ENCODE measurements at places on chromosomes 2 and 18. TPM values are rescaled to one million over a fixed set of nuclear protein-coding genes. Genes with fewer than 3 reads are reported as not detected.
A peak's percentile ranks its signal among the peaks of the same experiment; 100 is the strongest.

DNA sequence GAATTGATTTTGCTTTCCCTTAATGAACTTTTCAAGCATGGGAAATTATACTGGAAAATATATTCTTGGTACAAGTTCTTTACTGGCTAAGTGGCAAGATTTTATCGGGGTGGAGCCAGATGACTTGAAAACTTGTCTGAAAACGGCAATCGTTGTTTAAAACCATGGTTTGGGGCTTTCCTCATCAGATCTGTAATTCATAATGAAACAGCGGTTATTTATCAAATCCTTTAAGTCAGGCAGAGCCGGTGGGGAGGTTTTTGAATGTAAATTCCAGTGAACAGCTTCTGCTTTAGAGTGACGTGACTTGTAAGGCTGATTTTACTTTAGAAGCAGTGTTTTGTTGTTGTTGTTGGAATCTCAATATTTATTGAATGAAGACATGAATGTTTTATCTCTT, 2.6 kb downstream of the SEC11C start:
- DNase-seq = no peak

- DNase-seq = no peak
Observed at GRCh38 chr2:119315241-119315925, 51.3 kb downstream of the C2orf76 start.

GRCh38 chr18:62365420-62365819, 40.3 kb downstream of the TNFRSF11A start:
- no peak for DNase-seq

DNA sequence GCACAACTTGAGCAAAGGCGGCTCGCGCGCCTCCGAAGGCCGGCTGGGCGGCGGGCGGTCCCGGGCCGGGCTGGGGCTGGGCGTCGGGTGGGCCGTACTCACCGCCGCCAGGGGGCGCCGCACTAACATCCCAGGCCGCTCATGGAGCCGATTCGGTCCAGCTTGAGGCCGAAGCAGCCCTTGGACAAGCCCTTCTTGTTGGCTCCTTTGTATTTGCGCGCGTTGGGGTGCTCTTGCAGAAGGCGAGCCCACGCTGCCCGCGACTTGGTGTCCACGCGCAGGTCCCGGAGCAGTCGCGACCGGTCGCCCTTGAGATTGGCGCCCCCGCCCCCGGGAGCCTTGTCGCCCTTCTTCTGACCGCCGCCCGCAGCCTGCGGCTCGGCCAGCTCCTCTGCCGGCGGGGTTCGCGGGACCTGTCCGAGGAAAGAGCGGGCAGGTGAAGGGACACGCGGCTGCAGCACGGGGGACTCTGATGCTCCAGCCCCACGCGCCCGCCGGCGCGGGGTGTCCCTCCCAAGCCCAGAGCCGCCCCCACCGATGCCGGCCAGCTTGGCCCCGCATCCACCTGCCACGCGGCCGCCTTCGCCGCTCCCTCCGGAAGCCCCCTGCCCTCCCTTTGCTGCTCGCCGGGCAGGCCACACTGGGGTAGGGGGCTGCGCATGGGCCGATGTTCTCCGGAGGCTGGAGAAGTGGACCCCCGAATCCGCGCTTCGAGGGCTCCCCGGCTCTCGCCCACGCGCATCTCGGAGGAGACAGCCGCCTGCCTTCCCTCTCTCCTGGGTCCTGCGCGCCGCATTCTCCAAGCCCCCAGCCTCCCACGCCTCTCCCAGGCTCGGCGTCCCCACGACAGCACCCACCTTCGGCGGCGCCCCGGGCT, 655 bp downstream of the NPPC start:
- peak; percentile 88 for DNase-seq

GRCh38 chr18:2351126-2351850, 220.0 kb downstream of the METTL4 start:
- DNase-seq = no peak

DNA sequence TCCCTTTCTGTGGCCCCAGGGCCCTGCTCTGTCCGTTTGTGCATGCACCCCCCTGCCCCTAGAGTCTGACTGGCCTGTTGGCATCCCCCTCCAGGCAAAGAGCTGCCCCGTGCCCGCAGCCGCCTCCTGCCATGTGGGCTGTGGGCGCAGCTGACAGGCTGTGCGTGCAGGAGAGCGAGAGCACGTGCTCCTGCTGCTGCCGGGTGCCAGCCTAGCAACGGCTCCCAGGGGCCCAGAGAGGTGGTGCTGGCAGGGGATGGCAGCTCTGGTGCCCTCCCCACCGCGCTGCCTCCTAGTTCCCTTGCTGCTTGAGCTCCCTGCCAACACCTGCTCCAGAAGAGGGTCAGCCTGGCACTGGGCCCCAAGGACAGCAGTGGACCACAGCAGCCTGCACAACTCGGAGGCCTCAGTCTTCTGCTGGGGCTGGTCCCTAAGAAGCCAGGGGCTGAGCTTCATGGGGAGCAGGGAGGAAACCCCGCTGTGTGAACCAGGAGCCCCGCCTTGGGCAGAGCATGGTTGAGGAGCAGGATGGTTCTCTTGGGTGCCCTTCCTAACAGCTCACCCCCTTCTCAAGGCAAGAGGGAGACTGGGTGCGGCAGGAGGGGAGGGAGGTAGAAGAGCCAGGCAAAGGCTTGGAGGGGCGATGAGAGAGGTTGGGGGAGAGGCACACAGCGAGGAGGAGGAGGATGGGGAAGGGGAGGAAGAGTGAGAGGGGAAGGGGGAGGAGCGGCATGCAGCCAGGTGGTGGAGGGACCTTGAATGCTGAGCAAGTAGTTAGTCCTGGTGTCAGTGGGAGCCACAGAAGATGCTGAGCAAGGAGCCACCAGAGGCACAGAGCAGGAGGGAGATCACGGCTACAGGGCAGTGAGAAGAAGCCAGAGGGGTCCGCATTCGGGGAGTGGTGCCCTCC, 23.8 kb upstream of the PTMA start:
- no peak for DNase-seq

DNA sequence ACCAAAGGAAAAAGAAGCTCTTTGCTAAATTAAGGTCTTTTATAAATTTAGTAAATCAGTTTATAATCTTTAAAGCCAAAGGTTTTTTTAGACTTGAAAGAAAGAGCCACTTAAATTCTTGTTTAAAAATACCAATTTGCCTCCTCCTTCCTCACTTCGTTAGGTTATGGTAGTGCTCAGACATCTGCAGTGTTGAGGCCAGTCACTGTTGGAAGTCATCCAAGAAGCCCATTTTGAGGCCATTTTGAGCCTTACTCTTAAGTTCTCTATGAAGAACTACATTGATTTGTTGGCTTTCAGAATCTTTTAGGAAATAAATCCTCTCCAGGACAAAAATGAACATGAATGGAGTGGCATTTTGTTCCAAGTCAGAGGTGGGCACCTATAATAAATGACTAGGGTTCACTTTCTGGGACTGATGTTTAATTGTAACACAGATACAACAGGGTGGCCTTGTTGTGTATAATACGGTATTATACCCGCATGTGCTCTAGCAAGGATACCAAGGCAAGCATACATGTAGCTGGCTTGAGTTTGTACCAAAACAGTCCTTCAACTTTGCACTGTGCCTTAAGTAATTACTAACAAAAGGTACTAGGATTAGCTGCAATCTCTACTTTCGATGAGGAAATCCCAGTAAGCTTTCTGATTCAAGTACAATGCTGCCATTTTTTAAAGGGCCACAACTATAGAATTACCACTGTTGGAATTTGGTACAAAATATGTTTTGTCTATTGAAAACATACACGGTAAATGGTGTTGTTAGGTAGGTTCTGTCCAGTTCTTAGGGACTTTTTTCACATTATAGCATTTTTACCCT, 22.8 kb downstream of the SLC66A3 start:
- DNase-seq = no peak

DNA sequence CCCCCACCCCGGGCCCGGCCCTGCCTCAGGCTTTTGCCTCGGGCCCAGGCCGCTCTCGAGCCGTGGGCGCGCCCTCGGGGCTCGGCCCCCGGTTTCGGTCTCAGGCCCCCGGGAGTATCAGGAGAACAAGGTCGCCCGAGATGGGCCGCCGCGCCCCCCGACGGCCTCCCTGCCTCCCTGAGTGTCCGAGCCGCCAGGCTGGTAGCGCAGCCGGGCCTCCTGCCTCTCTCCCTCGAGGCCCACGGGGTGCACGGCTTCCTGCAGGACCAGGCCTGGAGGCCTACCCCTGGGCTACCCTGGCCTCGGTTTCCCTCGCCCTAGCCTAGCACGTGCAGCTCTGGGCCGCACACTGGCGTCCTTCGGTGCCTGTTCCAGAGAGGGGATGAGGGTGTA, 8.4 kb downstream of the GBX2 start:
- no peak for DNase-seq

DNA sequence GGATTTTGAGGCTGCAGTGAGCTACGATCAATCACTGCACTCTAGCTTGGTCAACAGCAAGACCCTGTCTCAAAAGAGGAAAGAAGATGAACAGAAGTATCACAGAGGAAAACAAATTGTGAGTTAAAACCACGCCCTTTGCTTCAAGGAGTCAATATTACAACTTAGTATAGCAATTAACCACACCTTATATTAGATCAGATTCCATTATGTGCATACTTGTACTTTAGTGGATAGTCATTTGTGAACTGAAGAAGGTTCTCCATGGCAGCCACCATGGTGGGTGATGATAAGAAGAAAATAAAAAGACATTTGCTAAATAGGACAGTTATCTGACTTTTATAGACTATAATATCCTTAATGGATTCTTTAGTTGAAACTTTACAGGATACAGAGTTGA, 72.3 kb upstream of the EFEMP1 start:
- no peak for DNase-seq

DNA sequence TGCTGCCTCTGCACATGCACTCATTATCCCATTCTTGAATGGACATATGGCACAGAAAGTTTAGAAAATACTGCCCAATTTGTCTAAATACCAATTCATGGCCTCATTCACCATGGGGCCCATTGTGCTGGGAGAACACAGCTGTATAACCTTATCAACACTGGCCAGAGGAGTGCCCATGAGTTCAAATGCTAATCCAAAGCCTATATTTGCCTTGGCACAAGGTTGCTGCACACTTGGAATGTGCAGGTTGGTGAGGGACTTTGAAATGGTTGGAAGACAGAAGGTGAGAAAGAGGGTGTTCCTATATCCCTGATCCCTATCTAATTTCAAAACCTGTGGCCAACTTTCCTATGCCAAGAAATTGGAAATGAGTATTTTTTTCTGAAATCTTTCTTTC, 693.9 kb upstream of the ID2 start:
- no peak for DNase-seq

DNA sequence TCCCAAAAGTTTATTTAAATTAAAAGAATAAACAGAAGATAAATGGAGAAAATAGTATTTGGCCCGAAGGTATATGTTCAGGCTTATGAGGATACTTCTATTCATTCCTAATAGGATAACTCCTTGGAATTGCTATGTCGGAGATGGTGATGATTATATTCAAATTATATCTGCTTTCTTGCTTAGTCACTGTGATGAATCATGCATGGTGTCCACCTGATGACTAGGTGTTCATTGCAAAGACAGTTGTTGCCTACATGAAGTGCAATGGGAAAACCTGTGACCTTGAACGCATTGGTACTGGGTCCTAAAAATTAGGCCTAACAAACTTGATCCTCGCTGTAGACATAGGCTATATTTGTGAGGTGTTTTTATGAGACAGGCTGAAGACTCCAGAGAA, 617.3 kb upstream of the ZEB2 start:
- DNase-seq = no peak

DNA sequence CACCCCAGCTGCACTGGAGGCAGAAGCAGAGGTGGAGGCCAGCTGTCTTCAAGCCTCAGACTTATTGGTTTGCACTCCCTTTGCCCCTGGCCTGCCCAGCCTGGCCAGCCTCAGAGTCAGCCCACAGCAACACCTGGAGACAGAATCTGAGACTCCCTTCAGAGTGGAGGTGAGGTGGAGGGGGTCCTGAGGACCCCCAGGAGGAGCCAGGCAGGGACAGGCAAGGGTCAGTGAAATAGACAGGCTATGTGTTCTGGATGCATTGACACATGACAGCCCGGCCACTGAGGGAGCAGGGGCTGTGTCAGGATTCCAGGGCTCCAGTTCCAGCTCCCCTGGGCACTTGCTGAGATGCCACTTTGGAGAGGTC, 309.7 kb downstream of the MYCN start:
- no peak for DNase-seq

DNA sequence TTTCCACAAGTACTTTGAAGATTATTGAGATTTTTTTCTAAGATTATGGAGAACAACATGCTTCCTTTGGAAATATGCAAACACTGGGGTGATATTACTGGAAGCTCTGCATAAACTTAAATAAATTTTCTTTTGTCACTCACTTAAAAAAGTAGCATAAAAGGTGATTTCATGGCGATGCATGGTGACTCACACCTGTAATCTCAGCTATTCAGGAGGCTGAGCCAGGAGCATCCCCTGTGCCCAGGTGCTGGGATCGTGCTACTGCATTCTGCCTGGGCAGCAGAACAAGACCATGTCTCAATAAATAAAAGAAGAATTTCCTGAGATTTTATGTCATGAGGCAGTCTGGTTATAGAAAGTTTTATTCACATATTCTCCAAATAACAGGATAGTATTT, 679.1 kb upstream of the CDH2 start:
- no peak for DNase-seq

- DNase-seq = no peak
Observed at GRCh38 chr2:31268344-31268743, 34.4 kb downstream of the EHD3 start.

DNA sequence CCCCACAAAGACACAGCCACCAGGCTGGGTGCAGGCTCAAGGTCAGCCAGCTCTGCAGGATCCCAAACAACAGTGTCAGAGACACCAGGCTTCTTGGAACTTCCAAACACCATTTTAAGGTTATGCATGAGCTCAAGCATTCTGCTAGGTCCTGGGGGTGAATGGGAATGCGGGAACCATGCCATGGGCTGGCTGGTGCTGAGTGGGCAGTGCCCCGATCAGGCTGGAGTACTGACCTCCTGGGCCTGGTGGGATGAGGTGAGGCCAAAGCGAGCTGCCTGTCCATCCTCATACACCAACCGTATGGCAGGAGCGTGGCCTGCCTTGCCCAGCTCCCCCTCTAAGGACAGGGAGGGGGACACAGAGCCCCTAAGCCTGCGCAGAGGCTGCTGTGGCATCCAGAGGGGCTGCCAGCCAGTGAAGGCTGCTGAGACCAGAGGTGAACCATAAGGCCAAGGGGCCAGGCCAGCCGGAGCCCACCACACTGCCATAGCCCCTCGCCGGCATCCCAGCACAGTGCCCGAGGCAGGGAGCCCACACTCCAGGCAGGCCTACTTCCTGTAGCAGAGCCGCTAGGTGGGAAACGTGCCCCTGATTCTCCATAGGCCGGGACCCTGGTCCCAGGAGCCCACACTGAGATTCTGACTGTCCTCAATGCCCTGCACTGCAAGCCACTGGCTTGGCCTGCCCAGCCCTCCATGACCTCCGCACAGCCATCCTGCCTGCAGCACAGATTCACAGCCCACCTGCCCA, 135.0 kb downstream of the HDAC4 start:
- DNase-seq = no peak

DNA sequence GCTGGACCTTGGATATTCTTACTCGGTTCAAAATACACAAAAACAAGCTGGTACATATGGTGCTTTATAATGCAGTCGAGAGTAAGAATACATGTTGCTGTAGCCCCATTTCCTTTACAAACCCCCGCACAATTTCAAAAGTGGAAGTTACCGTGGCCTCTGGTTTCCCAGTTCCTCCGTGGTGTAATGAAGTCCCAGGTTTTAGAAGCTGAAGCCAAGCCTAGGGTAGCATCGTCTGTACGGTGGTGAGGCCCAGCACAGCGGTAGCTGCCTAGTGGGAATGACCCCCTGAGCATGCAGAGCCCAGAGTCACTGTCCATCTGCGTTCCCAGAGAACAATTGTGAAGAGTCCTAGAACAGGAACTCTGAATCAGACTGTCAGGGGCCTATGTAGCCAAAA, 171.8 kb downstream of the ASXL3 start:
- no peak for DNase-seq

Gene ASTL
- total RNA-seq = not detected

Gene RGPD8
- total RNA-seq = 1.2 TPM

Gene TBR1
- not detected for total RNA-seq

Gene MC4R
- total RNA-seq = not detected

Gene ADCYAP1
- total RNA-seq = 2.7 TPM

Data from Daoy (cell line).